ENCODE measurements at places on chromosomes 7 and 10.

- DNase-seq: no peak
These were observed 67.9 kb downstream of the CACNA2D1 start for GRCh38 chr7:82375713-82376112.

DNA sequence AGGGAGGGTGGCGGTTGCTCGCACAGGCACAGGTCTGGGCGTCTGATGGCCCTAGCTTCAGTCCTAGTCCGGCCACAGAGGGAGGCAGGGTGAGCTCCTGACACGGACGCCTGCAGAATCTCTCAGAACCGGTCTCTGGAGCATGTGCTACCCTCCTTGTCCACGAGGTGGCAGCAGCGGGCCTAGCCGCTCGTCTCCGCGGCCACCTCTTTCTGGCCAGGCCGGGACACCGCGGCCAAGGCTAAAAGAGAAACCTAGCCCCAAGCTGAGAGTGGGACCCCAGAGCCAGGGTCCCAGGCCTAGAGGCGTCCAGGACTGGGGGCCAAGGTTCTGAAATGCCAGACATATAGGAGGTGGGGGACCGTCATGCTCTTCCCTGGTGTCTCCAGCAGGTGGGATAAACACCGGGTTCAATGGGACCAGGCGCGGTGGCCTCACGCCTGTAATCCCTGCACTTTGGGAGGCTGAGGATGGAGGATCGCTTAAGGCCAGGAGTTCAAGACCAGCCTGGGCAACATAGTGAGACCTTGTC is 3.2 kb upstream of the LAT2 start:
- peak; percentile 96 for DNase-seq

DNA sequence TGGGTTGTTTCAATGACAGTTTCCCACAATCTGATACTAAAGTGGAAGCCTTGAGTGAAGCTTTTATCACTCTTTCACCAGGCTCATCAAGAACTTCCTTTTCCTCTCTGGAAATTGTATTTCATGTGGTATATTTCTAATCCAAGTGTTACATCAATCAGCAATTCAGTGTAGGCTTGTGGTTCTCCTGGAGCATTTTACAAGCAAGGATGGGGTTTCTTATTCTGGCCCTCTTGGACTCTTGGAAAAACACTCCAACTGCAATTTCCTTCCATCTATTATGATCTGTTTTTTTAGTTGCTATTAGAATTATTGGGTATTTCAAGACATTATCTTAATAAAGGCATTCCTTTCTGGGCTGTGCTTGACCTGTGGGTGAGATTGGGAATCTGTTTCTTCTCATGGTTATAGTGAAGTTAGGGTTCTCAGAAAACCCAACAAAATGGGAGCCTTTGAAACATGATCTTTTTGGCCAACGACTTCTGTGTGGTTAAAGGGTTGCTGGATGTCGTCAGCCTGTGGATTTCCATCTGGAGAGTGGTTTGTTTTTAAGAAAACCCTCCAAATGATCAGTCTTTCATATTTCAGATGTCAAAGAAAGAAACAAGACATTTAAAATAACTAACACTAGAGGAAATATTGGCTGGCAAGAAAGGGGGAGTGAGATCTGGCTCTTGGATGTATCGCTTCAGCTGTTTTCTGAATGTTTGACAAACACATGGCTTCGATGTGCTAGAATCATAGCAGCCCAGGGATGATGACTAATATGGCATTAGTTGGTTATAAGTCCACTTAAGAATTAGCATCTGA is 540.2 kb downstream of the LRMDA start:
- DNase-seq: no peak

GRCh38 chr7:20030915-20031362 is 186.2 kb downstream of the MACC1 start:
- no peak for DNase-seq

- no peak for DNase-seq
These were observed 20.4 kb upstream of the CARD11 start for GRCh38 chr7:3064067-3064466.

- no peak for DNase-seq
These were observed 997 bp downstream of the WDR37 start for GRCh38 chr10:1057106-1057657.

DNA sequence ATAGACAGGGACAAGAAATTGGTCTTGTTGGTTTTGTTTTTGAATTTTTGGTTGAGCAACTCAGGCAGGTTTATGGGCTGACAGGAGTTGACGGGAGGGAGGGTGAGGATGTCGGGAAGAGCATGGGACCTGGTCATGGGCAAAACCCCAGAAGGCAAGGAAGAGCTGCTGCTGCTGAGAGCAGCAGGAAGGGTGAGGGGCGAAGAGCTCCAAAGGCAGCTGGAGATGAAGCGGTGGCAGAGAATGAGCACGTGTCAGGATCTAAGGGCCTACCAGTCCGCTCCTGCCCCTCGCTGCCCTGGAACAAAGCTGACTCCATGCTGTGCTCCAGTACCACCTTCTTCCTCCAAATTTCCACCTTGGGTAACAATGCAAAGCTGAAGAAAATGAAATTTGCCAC is 84.3 kb downstream of the ARHGAP22 start:
- peak; percentile 52 for DNase-seq

DNA sequence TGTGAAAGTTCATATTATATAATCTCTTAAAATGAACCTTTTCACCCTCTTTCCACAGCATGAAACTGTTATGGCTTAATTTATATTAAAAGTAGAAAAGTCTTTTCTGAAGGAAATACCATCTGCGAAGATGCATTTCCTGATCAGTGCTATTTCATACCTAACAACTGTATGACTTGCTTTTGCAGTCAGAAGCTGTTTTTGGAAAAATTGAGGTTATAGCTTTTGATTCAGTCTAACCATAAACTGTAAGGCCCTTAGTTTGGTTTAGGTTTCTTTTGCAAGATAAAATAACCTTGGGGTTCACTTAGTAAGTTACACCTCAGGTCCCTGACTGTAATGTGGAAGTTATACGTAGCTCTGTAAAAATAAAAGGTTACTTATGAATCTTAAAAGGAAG is 22.7 kb upstream of the PARP12 start:
- DNase-seq: no peak

- peak; percentile 86 for DNase-seq
These were observed 11.0 kb upstream of the PDCD4 start for GRCh38 chr10:110860576-110861241.

DNA sequence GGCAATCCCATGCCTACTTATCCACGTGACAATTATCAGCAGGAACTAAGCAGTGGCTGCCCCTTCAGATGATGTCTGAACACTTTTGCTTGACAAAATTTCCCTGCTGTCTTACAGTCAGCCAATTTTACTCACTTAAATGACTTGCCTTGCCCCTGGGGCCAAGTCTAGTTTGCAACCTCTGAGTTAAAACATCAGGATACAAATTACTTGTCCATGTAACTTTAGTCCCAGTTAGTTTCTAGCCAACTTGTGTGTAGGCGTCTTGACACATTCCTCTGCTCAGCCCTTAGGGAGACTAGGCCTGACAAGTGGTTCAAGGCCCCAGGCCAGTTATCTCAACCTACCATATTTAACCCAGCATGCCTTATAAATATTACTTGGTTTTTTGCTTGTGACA is 11.6 kb upstream of the TYSND1 start:
- DNase-seq: no peak

GRCh38 chr10:28993861-28994260 is 295.0 kb upstream of the LYZL1 start:
- no peak for DNase-seq

DNA sequence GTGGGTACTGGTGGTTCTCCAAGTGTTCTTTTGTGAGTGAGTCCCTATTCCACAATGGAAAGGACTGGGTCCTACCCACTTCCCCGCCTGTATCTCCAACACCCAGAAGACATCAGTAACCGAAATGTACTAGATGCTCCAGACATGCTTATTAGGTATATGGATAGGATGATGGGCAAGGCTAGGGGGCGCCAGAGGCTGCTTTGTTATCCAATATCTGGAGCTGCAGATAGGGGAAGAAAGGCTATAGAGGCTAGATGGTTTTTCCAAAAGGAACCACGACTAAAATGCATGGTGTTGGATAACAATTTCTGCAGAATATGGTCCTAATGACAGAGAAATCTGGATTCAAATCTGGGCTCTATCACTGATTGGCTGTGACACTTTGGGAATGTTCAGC is 56.2 kb upstream of the TM9SF3 start:
- peak; percentile 94 for DNase-seq

- DNase-seq: peak; percentile 31
These were observed 30.6 kb downstream of the CFAP46 start for GRCh38 chr10:132911786-132912097.

DNA sequence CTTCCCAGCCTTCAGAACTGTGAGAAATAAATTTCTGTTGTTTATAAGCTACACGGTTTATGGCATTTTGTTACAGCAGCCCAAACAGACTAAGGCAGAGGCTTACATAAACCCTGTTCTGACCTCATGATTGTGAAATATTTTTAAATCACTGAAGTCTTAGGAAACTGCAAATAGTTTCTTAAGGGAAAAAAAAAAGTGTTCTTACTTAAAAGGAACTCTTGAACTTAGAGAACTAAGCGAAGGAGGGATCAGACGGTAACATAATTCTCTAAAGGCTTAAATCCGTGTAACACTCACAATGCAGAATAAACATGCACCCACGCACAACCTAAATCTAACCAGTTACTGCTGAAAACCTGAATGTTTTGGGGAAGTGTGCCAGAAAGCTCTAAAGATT is 749.1 kb upstream of the LRRTM3 start:
- no peak for DNase-seq

DNA sequence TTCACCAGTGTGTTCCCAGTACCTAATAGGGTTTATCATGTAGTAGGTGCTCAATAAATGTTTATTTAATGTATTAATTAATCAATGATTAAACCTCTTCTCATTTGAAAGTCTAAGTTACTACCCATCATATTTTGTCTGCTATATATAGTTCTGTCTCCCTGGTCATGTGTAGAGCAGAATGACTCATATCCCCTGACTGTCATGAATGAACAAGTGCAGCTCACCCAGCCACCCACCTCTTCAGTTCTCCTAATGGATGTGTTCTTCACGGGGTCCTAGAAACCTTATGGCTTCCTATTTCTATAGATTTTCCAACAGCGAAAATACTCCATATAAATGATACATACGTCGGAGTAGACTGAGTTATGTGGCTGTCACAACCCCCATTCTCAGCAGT is 64.5 kb downstream of the HIF1AN start:
- DNase-seq: no peak

GRCh38 chr7:33705333-33705833 is 200.0 kb upstream of the BMPER start:
- DNase-seq: no peak

DNA sequence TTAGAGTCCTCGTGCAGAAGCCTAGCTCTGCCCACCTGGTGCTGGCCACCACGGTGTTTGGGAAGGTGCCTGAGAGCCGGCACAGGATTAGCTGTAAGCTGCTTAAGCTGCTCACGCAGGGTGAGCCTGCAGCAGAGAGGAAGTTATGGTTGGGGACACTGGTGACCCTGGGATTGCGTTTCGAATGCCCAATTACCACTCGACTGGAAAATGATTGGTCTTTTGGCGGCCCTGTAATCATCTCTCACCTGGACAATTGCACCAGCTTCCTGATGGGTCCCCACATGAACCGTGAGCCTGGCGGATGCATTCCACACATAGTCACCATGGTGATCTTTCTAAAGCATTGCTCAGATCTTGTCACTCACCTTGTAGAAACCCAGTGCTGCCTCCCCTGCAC is 442.3 kb upstream of the ZMIZ1 start:
- DNase-seq: no peak

GRCh38 chr7:151371266-151371665 is 29.7 kb downstream of the NUB1 start:
- DNase-seq: no peak

- DNase-seq: peak; percentile 69
These were observed 183.1 kb downstream of the TAX1BP1 start for GRCh38 chr7:27922907-27923641.

DNA sequence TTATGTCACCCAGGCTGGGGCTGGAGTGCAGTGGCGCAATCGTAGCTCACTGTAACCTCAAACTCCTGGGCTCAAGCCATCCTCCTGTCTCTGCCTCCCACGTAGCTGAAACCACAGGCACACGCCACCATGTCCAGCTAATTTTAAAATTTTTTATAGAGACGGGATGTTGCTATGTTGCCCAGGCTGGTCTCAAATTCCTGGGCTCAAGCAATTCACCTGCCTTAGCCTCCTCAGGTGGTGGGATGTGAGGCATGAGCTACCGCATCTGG is 123.2 kb upstream of the PARD3 start:
- DNase-seq: no peak

DNA sequence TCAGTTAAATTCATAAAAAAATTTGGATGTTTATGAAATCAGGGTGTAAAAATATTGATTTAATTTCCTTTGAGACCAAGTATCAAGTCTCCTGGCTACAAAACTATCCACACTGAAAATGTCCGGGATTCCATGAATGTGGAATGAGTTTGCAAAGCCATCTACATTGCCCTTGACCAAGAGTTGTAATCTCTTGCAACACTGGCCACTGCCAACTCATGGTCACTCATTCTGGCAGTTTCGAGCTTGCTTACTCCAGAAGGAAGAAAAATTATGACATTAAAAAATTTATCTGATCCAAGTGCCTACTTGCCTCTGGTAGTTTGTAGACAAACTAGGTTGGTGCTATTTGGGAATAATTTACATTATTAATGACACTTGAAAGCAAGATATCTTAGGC is 84.2 kb downstream of the NPY start:
- no peak for DNase-seq

GRCh38 chr7:108528183-108528712 is 2.3 kb upstream of the PNPLA8 start:
- no peak for DNase-seq

- no peak for DNase-seq
These were observed 153.7 kb downstream of the DNAJB9 start for GRCh38 chr7:108723381-108723814.

GRCh38 chr7:128351296-128352152 is 7.8 kb upstream of the RBM28 start:
- peak; percentile 80 for DNase-seq

DNA sequence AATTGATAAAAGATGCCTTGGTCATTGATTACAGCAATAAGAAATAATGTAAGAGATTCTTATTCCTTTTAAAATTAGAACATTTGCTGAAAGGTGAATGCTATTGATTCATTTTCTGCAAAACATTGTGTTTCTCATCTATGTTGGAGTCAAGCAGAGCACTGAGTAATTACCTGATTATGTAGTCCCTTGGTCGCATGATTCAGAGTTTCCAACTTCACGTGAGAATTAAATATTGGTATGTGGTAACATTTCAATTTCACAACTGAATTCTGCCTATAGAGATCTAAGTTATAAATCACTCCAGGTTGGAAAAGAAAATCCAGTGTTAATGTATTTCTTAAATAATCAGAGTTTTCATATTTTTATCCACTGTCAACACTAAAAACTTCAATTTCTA is 701.4 kb downstream of the PHTF2 start:
- no peak for DNase-seq

- DNase-seq: no peak
These were observed 123.5 kb downstream of the KMT2C start for GRCh38 chr7:152312316-152312715.

- no peak for DNase-seq
These were observed 21.6 kb upstream of the TRIL start for GRCh38 chr7:28979776-28980175.

- DNase-seq: no peak
These were observed 13.6 kb downstream of the DGKB start for GRCh38 chr7:14888962-14889361.

- DNase-seq: no peak
These were observed 479.7 kb downstream of the DNAJB9 start for GRCh38 chr7:109049366-109049765.
